ENCODE measurements at places on chromosomes 4 and X.
A peak's percentile ranks its signal among the peaks of the same experiment; 100 is the strongest.

DNA sequence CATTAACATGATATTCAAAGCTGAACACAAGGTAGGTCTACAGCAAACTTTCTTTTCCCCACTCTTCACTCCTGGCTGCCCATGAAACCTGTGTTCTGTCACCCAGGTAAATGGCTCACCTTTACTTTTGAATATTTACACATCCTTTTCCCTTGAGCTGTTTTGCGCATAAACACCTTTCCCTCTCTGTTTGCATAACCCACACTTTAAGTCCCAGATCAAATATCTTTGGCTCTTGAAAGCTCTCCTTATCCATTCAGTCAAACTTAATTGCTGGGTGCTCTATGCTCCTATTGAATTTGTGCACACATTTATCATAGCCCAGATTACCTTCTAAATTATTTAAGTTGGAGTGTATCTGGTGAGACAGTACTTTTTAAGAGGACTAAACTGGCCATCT is 51.7 kb upstream of the ATP8A1 start:
- no peak for DNase-seq

GRCh38 chr4:37644962-37645361 is 41.2 kb downstream of the RELL1 start:
- peak; percentile 61 for DNase-seq

GRCh38 chr4:40581254-40582140 is 48.2 kb downstream of the RBM47 start:
- DNase-seq, result no peak

- DNase-seq, result peak; percentile 21
Observed at GRCh38 chr4:19711871-19712270, 539.8 kb upstream of the SLIT2 start.

- no peak for DNase-seq
Observed at GRCh38 chrX:23786268-23786815, 3.4 kb downstream of the SAT1 start.

GRCh38 chr4:76854858-76855257 is 43.1 kb downstream of the SOWAHB start:
- DNase-seq, result no peak

GRCh38 chrX:13691841-13692371 is 3.0 kb downstream of the RAB9A start:
- no peak for DNase-seq

DNA sequence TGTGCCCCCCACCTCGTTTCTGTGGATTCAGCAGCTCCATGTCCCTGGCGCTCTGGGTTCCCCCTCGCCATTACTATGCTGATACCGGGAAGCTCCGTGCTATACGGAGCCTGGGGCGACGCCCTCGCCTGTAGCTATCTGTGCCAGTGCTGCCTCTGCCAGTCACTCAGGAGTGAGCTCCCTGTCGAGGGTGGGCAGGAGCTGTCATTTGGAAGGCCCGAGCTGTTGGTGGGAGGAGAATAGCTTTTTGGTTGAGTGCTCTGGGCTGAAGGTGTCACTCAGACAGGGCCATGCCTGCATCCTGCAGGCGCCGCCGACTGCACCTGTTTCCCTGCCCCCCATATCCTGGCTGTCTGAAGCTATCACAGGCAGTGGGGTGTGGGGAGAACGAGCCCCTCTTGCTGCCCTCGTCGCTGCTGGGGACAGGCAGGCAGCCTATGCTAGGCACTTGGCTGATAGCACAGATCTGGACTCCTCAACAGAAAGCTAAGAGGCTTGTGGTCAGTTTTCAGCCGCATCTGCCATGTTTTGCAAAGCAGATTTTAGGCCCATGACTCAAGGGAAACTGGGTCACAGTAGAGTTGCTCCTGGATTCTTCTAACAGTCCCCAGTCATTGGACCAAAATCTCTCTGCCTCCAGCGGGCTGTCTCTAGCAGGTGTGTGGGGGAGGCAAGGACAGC is 31.8 kb downstream of the CPLX1 start:
- no peak for DNase-seq

DNA sequence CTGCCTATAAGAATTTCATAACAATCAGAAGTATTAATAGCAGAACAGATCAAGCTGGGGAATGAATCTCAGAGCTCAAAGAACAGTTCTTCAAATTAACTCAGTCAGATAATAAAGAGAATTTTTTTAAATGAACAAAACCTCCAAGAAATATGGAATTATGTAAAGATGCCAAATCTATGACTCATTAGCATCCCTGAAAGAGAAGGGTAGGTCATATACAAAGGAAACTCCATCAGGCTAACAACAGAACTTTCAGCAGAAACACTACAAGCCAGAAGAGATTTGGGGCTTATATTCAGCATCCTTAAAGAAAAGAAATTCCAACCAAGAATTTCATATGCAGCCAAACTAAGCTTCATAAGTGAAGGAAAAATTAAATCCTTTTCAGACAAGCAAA is 28.6 kb downstream of the CBR4 start:
- no peak for DNase-seq

DNA sequence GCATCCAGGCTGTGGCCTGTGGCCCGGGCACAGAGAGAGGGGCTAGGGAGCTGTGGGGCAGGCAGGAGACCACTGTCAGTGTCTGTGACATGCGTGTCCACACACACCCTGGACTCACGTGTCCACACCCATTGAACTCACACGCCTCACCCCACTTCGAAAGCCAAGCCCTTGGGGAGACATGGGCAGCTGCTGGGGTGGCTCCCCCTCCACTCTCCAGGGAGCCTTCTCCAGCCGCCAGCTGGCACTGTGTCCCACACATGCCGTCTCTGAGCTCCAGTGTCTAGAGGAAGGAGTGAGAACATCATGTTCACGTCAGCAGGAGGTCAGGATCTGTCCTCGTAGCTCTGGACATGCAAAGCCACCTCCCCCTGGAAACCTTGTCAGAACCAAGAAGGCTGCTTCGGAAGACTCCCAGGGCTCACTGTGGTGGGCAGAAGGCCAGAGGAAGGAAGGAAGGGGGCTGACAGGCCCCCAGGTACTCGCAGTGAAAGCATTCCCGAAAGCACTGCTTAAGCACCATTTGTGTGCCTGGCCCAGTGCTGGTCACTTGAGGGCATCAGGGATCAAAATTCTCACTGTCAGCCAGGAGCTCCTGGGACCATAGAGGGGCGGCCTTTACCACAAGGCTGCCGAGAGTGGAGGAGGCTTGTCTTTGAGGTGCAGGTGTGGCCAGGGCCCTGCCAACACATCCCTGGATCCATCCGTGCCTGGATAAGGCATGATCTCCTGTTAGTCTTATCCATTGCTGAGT is 61.4 kb downstream of the HTRA3 start:
- no peak for DNase-seq

GRCh38 chr4:177961761-177962380 is 519.6 kb upstream of the AGA start:
- DNase-seq, result no peak

DNA sequence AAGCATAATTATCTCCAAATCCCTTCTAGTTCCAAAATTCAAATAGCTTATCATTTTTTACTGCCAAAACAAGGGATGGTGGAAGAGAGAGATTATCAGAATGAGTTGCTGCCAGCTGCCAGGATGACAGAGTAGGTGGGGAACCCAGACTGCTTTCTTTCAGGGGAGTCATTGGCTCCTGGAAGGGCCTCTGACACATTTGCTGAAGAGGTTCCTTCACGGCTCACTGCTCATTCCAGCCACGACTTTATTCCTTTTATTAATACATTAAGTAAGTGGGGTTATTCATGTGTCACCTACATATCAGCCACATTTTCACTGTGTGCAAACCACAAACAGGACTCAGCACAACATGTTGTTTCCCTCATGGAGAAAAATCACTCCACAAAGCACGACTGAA is 12.7 kb upstream of the SMIM43 start:
- DNase-seq, result no peak

- DNase-seq, result no peak
Observed at GRCh38 chrX:111431001-111431400, 19.0 kb upstream of the DCX start.

GRCh38 chr4:154946113-154946512 is 165.0 kb downstream of the RBM46 start:
- DNase-seq, result no peak

DNA sequence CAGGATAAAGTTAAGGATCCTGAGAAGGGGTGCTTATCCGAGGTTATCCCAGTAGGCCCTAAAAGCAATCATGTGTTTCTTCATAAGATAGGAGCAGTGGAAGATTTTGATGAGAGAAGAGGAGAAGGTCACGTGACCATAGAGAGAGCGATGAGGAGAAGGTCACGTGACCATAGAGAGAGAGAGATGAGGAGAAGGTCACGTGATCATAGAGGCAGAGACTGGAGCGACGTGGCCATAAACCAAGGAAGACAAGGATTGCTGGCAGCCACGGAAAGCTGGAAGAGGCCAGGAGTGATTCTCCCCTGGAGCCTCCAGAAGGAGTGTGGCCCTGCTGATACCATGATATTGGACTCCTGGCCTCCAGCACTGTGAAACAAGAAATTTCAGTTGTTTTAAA is 38.4 kb upstream of the ZNF518B start:
- DNase-seq, result no peak

GRCh38 chrX:55638933-55639332 is 15.7 kb downstream of the FOXR2 start:
- DNase-seq, result no peak

GRCh38 chr4:106325800-106326199 is 9.4 kb downstream of the AIMP1 start:
- no peak for DNase-seq

- no peak for DNase-seq
Observed at GRCh38 chr4:90215286-90215685, 88.1 kb downstream of the CCSER1 start.

DNA sequence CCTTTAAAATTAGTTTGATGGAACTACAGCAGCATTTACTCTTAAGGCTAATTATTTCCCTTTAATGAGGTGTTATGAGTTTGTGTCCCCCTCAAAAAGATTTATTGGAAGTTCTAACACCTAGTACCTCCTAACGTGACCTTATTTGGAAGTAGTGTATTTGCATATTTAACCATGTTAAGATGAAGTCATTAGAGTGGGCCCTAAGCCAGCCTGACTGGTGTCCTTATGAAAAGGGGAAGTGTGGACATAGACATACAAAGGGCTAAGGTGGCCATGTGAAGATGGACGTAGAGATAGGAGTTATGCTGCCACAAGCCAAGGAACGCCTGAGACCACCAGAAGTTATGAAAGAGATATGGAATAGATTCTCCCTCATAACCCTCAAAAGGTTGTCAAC is 985.4 kb upstream of the INTU start:
- DNase-seq, result no peak

- DNase-seq, result no peak
Observed at GRCh38 chrX:80876877-80877276, 67.2 kb upstream of the BRWD3 start.

DNA sequence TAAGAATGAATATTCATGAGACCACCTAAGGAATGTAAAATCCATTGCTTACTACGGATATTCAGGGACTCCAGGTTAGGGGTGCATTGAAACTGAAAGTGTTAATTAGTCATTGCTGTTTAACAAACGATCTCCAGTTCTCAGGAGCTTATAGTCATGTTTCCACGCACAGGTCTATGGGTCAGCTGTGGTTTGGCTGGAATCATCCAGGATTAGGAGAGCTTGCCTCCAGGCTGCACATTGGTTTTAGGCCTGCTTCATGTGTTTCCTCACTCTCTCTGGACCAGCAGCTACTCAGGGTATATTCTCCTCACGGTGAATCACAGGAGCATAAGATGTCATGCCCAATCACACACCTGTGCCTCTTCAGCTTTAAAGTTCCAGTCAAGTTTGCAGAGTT is 98.9 kb downstream of the ATXN3L start:
- peak; percentile 47 for DNase-seq

GRCh38 chr4:95068401-95068800 is 310.6 kb downstream of the BMPR1B start:
- no peak for DNase-seq

DNA sequence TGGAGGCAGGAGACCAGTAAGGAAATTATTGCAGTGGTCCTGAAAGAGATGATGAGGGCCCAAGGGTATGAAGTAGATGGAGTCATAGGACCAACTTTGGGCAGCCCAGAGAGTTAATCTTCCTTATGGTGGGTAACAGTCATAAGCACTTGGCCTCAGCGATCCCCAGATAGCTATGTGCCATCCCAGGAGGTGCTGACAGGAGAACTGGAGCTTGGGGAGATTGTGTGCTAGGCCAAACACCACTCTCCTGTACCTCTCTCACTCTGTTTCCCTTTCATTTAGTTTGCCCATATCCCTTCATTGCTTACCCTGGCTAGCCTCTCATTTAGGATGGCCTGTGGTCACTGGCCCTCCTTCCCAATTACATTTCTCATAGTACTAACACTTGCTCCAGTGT is 60.0 kb downstream of the TMEM164 start:
- DNase-seq, result no peak

DNA sequence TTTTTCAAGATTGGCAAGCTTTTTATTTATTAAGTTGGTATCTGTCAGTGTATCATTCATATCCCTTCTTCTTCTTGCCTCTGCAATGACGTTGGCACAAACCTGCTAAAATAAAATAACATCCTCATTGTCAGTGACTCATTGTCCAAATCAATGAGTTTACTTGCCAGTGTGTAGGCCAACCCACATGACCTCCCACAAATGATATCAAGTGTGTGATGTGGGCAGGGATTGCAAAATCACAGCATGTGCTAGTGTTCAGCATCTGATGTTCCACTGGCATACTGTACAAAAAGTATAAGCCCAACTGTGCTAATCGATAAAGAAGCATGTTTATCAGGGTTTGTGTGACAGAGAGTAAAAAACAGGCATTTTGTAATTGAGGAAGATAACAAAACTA is 25.5 kb downstream of the GPAT3 start:
- DNase-seq, result peak; percentile 41

- no peak for DNase-seq
Observed at GRCh38 chrX:79107891-79108718, 36.4 kb upstream of the GPR174 start.

DNA sequence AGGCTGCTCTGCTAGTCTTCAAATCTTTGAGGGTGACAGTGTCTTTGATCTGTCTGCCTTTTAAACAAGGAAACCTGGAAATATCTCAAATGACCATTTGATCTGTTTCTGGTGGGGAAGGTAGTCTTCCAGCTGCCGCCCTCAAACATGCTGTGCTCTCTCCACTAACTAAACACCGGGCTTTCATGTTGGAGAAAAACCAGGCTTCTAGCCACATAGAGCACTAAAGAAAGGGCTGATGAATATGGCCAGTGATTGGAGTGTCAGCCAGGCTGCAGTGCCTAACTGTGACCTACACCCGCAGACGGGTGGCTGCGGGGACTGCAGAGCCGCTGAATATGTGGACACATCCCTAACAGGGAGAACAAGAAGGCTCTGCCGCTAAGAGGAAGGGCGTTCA is 85.9 kb downstream of the UNC5C start:
- DNase-seq, result no peak

DNA sequence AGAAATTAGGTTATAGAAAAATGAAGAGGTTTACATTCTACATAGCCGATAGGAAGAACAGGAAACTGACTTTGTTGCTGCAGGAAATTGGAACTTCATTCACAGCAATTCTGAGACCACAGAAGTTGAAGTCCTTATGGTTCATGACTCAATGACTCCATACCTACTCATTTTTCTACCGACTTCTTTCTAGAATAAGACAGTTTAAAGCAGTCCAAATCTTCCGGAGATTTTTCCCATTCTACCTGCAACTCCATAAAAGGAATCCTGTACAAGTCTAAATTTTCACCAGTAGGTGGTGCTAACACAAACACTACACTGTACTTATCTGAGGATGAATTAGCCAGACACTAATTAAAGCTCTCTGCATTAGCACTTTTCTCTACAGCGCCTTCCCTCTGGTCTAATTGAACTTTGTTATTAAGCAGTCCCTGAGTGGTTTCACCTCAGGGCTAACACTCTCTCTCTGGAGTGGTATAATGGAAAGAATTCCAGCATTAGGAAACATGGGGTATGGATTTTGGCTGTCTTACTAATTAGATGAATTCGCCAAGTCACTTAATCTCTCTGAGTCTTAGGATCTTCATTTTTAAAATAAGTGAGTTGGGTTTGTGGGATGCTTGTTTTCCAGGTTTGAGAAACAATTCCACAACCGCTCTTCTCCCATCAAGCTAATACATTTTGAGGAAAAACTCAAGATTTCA is 167.9 kb downstream of the SMIM20 start:
- DNase-seq, result no peak

Data from skeletal muscle cell (primary cell).